ENCODE measurements at places on chromosomes 11 and 22.

DNA sequence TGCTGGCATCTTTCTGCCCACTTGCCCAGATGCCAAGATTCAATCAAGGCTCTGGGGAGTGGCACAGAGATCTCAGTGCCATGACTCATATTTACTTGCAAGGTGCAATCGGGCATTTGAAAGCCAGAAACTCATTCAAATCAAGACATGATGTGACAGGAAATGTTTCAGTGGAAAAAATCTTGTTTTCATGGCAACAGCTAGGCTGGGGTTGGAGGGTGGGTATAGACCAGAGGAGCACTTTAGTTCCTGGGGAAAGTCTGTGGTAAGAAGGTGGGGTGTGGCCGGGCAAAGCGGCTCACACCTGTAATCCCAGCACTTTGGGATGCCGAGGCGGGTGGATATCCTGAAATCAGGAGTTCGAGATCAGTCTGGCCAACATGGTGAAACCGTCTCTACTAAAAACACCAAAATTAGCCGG, 1.2 kb downstream of the MAJIN start:
- no peak for DNase-seq

GRCh38 chr11:59647245-59647980, 21.4 kb downstream of the PATL1 start:
- DNase-seq, result no peak

DNA sequence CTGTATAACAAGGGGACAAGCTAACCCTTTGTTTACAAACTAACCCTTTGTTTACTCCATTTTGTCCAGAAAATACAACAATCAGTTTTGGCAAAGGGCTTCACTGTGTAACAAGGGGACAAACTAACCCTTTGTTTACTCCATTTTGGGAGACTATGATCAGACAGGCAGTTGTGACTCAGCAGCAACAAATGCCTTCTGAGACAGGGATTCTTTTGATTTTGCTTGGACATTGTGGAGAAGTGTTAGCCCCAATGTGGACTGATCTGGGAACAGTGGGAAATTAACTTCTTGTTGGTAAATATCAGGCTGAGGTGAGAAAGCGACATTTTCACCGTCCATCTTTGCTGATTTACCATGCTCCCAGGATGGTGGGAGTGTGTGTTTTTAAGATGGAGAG, 983 bp downstream of the EHF start:
- DNase-seq, result no peak

DNA sequence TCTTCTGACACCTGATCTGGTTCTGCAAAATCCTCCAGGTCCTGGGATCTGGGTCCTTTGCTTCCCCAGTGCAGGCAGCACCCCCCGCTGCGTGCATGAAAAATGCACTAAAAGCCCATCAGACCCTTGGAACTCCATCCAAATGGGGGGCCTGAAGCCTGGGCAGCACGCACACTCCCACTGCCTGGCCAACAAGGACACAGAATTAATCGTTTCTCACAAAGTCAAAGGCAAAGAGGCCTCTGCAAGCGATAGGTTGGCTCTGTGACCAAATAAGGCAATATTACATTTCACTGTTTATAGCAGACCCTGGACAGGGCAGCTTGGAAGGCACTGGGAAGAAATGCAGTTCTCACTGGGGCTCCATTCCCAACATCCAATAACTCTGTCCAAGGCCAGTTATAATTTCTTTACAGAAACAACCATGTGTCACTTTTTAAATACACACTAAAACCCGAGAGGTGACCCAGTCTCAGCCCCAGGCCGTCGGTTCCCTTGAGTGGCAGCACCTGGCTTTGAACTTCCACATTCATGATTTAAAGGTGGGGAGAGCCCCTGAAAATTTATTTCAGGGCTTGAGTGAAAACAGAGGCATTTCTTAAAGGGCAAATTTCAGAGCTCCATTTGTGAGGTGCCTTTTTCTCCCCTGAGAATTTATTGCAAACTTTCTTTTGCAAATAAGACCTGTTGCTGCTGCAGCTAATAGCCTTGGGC, 114.4 kb upstream of the ANO1 start:
- no peak for DNase-seq

Measured in GM13976 (cell line).